ENCODE measurements at places on chromosomes 6 and 20. TPM values are rescaled to one million over a fixed set of nuclear protein-coding genes. Genes with fewer than 3 reads are reported as not detected.

GRCh38 chr20:38161412-38161774, 3.7 kb downstream of the TGM2 start:
- no peak overlapping the region for H3K27ac ChIP-seq

GRCh38 chr20:47672166-47672565, 113.1 kb downstream of the SULF2 start:
- no peak for DNase-seq
- no peak overlapping the region for H3K27ac ChIP-seq
- no peak overlapping the region for H3K4me3 ChIP-seq
- H3K27me3 ChIP-seq, result no peaks in the 10 kb centered on the region
- H3K4me1 ChIP-seq, result no peaks in the 10 kb centered on the region

GRCh38 chr20:42678895-42679294, 510.8 kb downstream of the PTPRT start:
- H3K27me3 ChIP-seq, result no peaks in the 10 kb centered on the region
- H3K36me3 ChIP-seq, result no peaks in the 10 kb centered on the region
- H3K27ac ChIP-seq, result no peak overlapping the region
- no peaks in the 10 kb centered on the region for H3K4me1 ChIP-seq
- peak; percentile 57 for DNase-seq

The TEAD3 gene
- total RNA-seq, result 27.0 TPM

DNA sequence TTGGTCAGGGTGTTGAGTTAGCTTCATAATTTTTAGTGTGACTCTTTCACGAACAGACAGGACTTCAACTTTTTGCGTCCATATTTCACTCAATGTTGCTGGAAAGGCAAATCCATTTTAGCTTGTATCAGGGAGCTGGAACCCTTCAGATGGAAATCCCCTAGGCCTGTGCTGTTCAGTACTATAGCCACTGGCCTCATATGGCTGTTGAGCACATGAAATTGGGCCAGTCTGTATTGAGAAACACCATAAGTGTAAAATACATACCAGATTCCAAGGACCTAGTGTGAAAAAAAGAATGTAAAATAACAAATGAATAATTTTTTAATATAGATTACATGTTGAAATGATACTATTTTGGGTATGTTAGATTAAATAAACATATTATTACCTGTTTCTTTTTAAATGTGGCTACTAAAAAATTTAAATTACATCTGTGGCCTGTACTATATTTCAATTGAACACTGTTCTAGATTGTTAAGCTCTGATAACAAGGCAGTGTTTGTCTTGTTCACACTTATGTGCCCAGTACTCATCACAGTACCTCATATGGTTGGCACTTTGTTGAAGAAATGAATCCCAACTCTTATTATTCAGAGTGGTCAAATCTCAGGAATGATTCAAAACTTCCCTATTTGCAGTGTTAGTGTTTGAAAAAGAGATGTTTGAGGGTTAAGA, 34.3 kb downstream of the CTNNBL1 start:
- H3K27me3 ChIP-seq, result no peaks in the 10 kb centered on the region
- peaks cover 4% of the 10 kb centered on the region for H3K4me1 ChIP-seq
- H3K4me3 ChIP-seq, result no peak overlapping the region
- no peak for DNase-seq

- H3K36me3 ChIP-seq, result no peaks in the 10 kb centered on the region
- peak; percentile 76 for DNase-seq
- H3K4me1 ChIP-seq, result peaks cover 4% of the 10 kb centered on the region
- H3K4me3 ChIP-seq, result no peak overlapping the region
- H3K27ac ChIP-seq, result no peak overlapping the region
Observed at GRCh38 chr20:19992996-19993908, 23.9 kb upstream of the NAA20 start.

GRCh38 chr20:25378189-25378883, 12.3 kb downstream of the ABHD12 start:
- H3K27me3 ChIP-seq, result no peaks in the 10 kb centered on the region
- peaks cover 31% of the 10 kb centered on the region for H3K36me3 ChIP-seq
- no peak for DNase-seq
- H3K4me3 ChIP-seq, result no peak overlapping the region
- no peaks in the 10 kb centered on the region for H3K4me1 ChIP-seq

The EYS gene
- total RNA-seq, result 0.11 TPM

DNA sequence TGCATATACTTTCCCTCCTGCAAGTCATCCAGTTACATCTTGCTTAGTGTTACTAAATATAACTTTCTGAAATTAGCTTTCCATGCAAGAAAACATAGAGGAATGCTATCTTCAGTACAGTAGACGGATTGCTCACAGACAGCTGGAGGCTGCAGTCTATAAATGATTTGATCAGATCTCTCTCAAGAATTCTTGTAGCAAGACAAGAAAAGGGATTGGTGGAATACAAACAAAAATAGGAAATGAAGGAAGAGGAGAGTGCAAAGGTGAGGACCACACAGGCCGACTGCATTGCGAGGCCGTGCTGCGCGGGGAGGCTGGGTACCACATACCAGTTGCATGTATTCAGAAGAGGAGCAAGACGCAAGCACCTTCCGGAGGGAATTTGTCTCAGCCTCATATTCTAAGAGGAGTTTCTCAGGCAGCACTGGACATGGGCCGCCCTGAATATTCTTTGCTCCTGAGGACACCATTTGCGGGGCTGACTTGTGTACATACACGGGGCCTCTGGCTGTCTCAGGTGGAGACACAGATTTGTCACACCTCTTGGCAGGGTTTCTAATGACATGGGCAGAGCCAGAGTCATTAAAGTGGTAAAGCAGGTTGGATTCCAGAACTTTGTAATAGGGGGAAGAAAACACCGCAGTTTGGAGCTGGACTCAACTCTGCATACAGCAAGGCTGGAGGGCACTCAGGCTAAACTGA, 22.7 kb upstream of the KIF25 start:
- H3K4me1 ChIP-seq, result peaks cover 3% of the 10 kb centered on the region
- no peaks in the 10 kb centered on the region for H3K27me3 ChIP-seq
- no peak for DNase-seq
- H3K36me3 ChIP-seq, result peaks cover 9% of the 10 kb centered on the region
- no peak overlapping the region for H3K27ac ChIP-seq
- H3K4me3 ChIP-seq, result no peak overlapping the region

The PLA2G7 gene
- total RNA-seq, result 1.7 TPM

The MATN4 gene
- 0.11 TPM for total RNA-seq

The HLA-DQB1 gene
- 39.2 TPM for total RNA-seq

DNA sequence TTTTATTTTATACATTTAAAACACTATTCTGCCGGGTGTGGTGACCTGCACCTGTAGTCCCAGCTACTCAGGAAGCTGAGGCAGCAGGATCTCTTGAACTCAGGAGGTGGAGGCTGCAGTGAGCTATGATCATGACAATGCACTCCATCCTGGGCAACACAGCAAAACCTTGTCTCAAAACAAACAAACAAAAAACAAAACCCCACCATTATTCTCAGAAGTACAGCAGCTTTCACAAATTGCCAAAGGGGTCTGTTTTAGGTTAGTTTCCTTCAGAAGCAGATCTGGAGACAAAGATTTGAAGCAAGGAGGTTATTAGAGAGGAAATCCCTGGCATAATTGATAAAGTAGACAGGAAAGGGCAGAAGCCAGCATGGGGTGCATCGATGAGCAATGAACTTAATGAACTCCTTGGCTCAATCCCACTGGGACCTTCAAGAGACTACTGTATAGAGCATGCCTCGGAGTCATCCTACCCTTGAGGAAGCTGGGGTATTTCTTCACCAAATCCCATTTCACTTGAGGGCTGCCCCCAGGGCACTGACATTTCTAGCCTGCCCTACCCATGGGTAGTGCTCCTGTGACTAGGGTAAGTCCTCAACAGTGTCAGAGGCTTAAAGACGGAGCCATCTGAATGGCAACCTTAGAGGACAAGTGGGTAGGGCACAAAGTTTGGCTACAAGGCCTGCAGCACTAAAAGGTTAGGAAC, 43.2 kb upstream of the DDR1 start:
- peaks cover 17% of the 10 kb centered on the region for H3K4me1 ChIP-seq
- H3K27me3 ChIP-seq, result no peaks in the 10 kb centered on the region
- H3K4me3 ChIP-seq, result no peak overlapping the region
- H3K27ac ChIP-seq, result no peak overlapping the region
- H3K36me3 ChIP-seq, result peaks cover 89% of the 10 kb centered on the region
- DNase-seq, result no peak

GRCh38 chr6:141307309-141307998, 825.3 kb upstream of the GJE1 start:
- no peaks in the 10 kb centered on the region for H3K27me3 ChIP-seq
- peaks cover 11% of the 10 kb centered on the region for H3K36me3 ChIP-seq
- H3K4me1 ChIP-seq, result no peaks in the 10 kb centered on the region

GRCh38 chr20:63102721-63103375, 96.1 kb upstream of the BHLHE23 start:
- peak overlapping the region; percentile 53 for H3K4me3 ChIP-seq
- peaks cover 22% of the 10 kb centered on the region for H3K27me3 ChIP-seq
- H3K4me1 ChIP-seq, result peaks cover 3% of the 10 kb centered on the region

DNA sequence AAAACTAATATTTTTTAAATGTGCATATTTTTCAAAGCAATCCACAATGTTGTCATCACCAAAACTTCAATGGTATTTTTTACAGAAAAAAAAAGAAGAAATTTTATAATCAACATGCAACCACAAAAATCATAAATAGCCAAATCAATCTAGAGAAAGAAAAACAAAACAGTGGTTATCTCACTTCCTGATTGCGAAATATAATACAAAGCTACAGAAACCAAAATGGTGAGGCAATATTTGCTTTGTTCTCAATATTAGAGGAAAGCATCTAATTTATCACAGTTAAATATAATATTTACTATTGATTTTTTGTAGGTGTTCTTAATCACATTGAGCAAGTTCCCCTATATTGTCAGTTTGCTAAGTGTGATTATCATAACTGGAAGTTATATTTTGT, 720.7 kb upstream of the ADGRB3 start:
- no peaks in the 10 kb centered on the region for H3K4me1 ChIP-seq
- H3K36me3 ChIP-seq, result no peaks in the 10 kb centered on the region
- no peak overlapping the region for H3K27ac ChIP-seq
- H3K4me3 ChIP-seq, result no peak overlapping the region
- no peak for DNase-seq

DNA sequence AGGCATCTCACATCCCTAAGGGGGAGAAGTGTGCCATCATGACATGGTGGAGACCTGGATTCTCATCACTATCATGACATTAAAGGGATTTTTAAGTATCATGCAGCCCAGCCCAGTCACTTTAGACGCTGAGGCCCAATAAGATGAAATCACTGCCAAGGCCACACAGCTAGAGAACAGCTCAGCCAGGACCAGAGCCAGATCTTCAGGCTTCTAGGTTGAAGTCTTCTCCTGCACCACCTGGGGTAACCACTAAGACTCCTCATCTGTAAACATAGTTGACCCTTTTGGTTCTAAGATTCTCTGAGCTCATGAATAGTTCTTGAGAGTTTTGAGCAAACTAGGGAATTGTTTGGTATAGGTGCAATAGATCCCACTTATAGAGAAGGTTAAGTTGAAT, 125.1 kb downstream of the TCP11 start:
- H3K36me3 ChIP-seq, result peaks cover 21% of the 10 kb centered on the region
- no peaks in the 10 kb centered on the region for H3K27me3 ChIP-seq
- no peak overlapping the region for H3K27ac ChIP-seq
- H3K4me3 ChIP-seq, result no peak overlapping the region
- DNase-seq, result no peak
- H3K4me1 ChIP-seq, result peaks cover 11% of the 10 kb centered on the region

DNA sequence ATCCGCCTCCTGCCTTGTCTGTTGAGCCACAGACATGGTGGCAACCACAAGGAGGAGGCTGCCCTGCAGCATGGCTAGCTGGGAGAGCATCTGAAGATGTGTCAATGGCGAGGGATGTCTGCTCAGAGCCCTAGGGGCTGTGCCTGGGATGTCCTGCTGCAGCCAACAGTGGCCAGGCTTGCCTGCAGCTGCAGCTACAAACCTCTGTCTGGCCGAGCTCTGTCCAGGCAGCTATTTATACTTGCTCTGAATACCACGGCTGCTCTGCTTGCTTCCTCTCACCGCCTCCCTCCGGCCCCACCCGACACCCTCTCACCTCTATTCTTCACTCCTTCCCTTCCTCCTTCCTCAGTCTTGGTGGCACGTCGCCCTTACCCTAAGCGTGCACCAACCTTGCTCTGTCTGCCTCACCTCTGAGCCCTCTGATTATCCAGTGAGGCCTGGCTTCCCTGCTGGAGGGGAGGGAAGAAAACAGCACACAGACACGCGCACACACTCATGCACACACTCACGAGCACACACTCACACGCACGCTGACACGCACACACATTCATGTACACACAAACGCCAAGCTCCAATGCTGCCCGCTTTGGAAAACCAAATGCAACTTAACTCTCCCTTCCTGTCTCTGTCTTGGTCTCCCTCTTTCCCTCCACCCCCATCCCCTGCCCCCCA, at the start of gene ANGPT4:
Gene ANGPT4 (minus strand): TSS at position 210 of the 675 bp plus-strand sequence. CDS start 120 bp downstream, at position 90.
- no peak within 1 kb of the TSS for H3K27ac ChIP-seq
- H3K27me3 ChIP-seq, result no peaks in the 10 kb centered on the region
- H3K36me3 ChIP-seq, result no peaks in the 10 kb centered on the region
- no peaks in the 10 kb centered on the region for H3K4me1 ChIP-seq
- DNase-seq, result peak; percentile 33

- no peaks in the 10 kb centered on the region for H3K4me1 ChIP-seq
- peaks cover 71% of the 10 kb centered on the region for H3K36me3 ChIP-seq
- H3K27ac ChIP-seq, result no peak overlapping the region
- DNase-seq, result no peak
- H3K4me3 ChIP-seq, result no peak overlapping the region
Observed at GRCh38 chr6:89731924-89732567, 87.5 kb downstream of the MDN1 start.

- H3K4me1 ChIP-seq, result no peaks in the 10 kb centered on the region
- H3K4me3 ChIP-seq, result no peak overlapping the region
- no peaks in the 10 kb centered on the region for H3K27me3 ChIP-seq
- DNase-seq, result no peak
Observed at GRCh38 chr6:147624946-147625515, 116.5 kb downstream of the SAMD5 start.

The PACSIN1 gene
- 7.0 TPM for total RNA-seq

DNA sequence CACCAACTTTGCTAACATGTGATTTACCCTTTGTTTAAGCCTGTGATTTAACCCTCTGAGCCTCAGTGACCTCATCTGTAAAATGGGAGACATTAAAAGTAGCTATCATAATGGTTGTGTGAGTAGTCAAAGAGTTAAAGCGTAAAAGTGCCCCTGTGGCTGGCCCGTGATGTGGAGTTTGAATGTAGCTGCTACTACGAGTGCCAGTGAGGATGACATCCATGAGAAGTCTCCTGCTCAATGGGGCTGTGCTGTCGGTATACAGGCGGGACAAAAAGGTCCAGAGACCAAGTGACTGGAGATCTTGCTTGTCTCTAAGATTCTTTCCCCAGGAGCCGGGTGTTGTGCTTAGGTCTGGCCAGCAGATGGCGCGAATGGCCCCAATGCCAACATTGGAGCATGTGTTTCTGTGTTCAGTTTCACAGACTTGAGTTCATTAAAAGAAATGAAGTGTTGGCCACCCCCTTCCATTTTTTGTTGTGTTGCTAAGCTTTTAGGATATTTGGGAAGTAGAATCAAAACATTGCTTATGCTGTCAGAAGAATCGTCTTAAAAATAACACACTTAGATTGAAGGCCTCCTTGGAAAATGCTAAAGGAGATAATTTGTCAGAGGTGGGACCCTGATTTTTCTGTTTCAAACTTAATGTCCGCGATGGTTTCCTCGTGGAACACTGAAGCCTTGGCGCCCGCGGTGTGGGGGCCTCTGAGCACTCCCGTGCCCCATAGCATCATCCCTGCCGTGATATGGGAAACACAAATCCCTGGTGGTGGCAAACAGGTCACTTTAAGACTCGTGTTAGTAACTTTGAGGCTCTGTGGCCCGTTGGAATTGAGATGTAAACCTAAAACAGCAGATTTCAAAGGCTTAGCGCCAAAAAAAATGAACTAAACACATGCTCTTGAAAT, 9.3 kb upstream of the RBM38 start:
- H3K27ac ChIP-seq, result no peak overlapping the region
- H3K4me3 ChIP-seq, result no peak overlapping the region
- peak; percentile 79 for DNase-seq

GRCh38 chr6:128821116-128821515, 61.8 kb upstream of the LAMA2 start:
- H3K4me3 ChIP-seq, result no peak overlapping the region
- no peaks in the 10 kb centered on the region for H3K27me3 ChIP-seq
- H3K4me1 ChIP-seq, result no peaks in the 10 kb centered on the region
- no peaks in the 10 kb centered on the region for H3K36me3 ChIP-seq

Measured in H9 (cell line).